Mononuclear cell (primary cell): ENCODE measurements at places on chromosomes 6 and 20. TPM values are rescaled to one million over a fixed set of nuclear protein-coding genes. Genes with fewer than 3 reads are reported as not detected.

The COL9A3 gene
- not detected for total RNA-seq

The COL19A1 gene
- total RNA-seq: 9.1 TPM

The DPPA5 gene
- total RNA-seq: not detected

The HLA-DQA2 gene
- total RNA-seq: 4.7 TPM

The ABHD16B gene
- total RNA-seq: not detected

The OLIG3 gene
- not detected for total RNA-seq

The STX11 gene
- 118 TPM for total RNA-seq

The RHAG gene
- total RNA-seq: not detected

The BPIFB2 gene
- not detected for total RNA-seq

The VAPB gene
- 10.5 TPM for total RNA-seq

The PPP1R14C gene
- 0.21 TPM for total RNA-seq

The KIFC1 gene
- 0.94 TPM for total RNA-seq

The FNDC1 gene
- total RNA-seq: not detected

The SLC35F1 gene
- total RNA-seq: not detected

The CDH4 gene
- total RNA-seq: under 0.01 TPM

The PKIB gene
- 2.1 TPM for total RNA-seq

The PLCB1 gene
- total RNA-seq: 14.6 TPM

The CCN2 gene
- under 0.01 TPM for total RNA-seq

The SCRT2 gene
- total RNA-seq: not detected

The BTNL2 gene
- total RNA-seq: not detected

The SPATA25 gene
- total RNA-seq: 0.52 TPM

The ADRM1 gene
- total RNA-seq: 30.2 TPM

The GNMT gene
- 0.63 TPM for total RNA-seq

The TGM3 gene
- 0.10 TPM for total RNA-seq

The CLIC1 gene
- 421 TPM for total RNA-seq

The HECA gene
- 200 TPM for total RNA-seq

The POM121L2 gene
- not detected for total RNA-seq
